Activated CD4-positive, alpha-beta T cell treated with anti-CD3 and anti-CD28 coated beads, Interleukin-2, amount 50 U/mL, for 24 hours (primary cell): ENCODE measurements at places on chromosomes 7 and 10.

DNA sequence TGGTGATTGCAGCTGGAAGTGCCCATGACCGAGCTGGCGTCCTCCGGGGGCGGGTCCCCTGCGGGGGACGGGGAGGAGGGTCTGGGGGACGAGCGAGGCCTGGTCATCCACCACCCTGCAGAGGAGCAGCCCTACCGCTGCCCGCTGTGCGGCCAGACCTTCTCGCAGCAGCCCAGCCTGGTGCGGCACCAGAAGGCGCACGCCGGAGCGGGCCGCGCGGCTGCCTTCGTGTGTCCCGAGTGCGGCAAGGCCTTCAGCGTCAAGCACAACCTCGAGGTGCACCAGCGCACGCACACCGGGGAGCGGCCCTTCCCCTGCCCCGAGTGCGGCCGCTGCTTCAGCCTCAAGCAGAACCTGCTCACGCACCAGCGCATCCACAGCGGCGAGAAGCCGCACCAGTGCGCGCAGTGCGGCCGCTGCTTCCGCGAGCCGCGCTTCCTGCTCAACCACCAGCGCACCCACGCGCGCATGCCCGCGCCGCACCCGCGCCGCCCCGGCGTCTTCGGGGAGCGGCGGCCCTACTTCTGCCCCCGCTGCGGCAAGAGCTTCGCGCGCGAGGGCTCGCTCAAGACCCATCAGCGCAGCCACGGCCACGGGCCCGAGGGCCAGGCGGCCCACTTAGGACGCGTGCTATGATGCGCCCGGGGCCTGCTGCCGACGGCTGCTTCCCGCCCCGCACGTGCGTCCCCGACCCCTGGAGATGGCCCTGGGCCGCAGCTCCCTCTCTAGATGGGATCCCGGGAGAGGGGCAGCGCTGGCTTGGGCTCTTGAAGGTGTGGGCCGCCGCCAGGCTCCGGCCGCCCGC, 28.7 kb downstream of the ZNF775 start:
- no peak for DNase-seq

GRCh38 chr10:37855636-37856035, 1.8 kb downstream of the ZNF248 start:
- no peak for DNase-seq

DNA sequence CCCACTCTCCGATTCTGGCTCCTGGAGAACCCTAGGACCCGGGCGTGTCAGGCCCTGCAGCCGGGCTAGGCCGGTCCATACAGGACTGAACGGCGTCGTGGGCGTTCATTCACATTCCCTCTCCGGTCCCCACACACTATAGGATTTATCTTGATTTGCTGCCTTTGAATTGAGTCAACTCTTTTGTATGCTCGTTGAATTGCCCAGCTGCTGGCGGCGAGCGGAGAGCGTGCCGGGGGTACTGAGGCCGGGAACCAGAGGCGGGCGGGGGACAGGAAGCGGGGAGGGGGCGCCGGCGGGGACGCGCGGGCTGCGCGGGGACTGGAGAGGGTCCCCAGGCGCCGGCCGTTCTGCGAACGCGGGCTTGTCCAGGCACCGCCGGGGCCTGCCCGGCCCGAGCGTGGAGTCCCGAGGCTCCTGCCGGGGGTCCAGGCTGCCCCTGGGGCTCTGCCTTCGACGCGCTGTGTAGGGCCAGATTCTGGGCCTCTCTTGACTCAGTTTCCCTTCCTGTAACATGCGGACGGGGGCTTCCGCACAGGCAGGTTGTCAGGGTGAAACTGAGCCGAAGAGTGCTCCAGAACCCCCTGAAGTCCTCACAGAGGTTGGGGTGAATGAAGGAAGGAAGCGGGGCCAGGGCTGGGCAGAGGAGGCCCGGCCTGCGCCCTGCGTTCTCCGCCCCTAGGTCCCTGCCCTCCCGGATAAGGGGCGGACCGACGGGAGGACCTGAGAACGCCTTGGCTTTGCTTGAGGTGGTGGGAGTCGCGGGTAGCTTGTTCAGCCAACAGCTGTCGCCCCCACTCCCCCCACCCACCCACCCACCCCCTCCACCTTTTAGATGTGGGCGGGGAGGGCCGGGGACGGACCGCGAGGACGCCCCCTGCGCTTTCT, 769 bp upstream of the ELFN1 start:
- DNase-seq, result no peak

DNA sequence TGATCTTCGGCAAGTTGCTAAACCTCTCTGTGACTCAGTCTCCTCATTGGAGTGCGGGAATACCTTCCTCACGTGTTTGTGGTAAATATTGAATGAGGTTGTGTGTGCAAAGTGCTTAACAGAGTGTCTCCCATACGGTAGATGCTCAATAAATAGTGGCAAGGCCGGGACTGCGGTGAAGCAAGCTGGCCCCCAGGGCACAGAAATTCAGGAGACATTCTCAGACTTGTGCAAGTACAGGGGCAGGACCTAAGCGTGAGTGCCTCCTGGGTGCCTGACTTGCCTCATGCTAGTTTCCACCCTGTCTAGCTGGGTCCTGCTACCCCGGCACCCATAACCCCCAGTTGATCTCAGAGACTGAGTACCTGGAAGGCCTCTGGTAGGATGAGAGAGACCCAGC, 97.8 kb downstream of the CDH23 start:
- no peak for DNase-seq

DNA sequence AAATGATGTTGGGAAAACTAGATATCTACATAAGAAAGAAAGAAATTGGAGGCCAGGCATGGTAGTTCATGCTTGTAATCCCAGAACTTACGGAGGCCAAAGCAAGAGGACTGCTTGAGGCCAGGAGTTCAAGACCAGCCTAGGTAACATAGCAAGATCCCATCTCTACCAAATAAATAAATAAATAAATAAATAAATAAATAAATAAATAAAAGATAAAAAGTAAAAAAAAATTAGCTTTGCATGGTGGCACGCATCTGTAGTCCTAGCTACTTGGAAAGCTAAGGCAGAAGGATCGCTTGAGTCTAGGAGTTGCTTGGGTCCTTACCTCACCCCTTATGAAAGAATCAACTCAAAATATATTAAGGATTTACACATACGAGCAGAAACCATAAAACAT, 193.5 kb upstream of the NOBOX start:
- no peak for DNase-seq

- no peak for DNase-seq
These were observed 177.4 kb downstream of the PCLO start for GRCh38 chr7:82985144-82985802.

DNA sequence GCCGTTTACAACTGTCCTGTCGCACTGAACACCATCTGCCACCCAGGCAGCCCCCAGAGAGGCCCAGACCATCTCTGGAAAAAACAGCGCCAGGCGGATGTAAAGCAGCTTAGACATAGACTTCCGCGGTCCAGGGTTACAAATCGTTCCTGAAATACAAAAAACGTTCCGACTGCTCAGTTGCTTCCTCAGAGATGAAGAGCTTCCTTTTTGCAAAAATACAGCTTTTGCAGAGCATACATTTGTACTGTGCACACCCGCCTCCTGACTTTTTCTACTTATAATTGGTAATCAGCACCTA, 11.4 kb downstream of the DAGLB start:
- DNase-seq, result no peak

DNA sequence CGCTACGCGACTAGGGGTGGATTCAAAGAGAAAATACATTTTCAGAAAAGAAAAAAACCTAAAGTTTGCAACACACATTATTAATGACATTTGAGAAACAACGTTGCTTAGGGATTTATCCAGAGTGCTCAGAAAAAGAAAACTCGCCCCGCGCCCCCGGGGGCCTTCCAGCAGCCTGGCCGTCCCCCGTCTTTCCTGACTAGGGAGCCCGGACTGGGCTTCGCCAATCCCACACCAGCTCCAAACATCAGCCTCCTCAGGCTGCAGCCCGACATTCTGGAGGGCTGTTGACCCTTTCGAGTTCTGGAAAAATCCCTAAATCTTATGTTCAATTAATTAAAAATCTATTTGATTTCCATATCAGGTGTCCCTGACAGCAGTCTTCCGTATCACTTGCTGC, 48.6 kb downstream of the CLEC2L start:
- DNase-seq, result no peak

DNA sequence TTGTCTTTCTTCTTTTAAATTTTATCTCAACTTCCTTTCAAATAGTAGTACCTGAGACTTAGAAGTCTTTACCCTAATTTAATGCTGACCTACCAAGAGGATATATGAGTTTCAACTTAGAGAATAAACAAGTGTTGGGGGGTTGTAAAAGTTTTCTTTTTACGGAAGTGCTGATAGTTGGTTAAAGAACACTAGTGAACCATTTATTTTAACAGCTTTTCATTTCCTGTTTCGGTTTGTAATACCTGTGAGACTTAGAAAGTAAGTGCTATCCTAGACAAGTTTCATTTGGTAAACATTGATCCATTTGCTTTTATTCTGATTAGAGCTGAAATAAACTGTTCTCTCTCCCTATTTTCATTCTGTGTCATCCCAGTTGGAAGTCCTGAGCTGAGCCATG, 683.1 kb upstream of the SORCS1 start:
- DNase-seq, result no peak

DNA sequence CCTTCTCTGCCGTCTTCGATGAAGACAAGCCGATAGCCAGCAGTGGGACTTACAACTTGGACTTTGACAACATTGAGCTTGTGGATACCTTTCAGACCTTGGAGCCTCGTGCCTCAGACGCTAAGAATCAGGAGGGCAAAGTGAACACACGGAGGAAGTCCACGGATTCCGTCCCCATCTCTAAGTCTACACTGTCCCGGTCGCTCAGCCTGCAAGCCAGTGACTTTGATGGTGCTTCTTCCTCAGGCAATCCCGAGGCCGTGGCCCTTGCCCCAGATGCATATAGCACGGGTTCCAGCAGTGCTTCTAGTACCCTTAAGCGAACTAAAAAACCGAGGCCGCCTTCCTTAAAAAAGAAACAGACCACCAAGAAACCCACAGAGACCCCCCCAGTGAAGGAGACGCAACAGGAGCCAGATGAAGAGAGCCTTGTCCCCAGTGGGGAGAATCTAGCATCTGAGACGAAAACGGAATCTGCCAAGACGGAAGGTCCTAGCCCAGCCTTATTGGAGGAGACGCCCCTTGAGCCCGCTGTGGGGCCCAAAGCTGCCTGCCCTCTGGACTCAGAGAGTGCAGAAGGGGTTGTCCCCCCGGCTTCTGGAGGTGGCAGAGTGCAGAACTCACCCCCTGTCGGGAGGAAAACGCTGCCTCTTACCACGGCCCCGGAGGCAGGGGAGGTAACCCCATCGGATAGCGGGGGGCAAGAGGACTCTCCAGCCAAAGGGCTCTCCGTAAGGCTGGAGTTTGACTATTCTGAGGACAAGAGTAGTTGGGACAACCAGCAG, 60.4 kb upstream of the BTBD16 start:
- DNase-seq, result no peak

GRCh38 chr7:65746398-65746669, 126.5 kb upstream of the VKORC1L1 start:
- no peak for DNase-seq

GRCh38 chr10:77163670-77164348, 473.8 kb downstream of the KCNMA1 start:
- no peak for DNase-seq

DNA sequence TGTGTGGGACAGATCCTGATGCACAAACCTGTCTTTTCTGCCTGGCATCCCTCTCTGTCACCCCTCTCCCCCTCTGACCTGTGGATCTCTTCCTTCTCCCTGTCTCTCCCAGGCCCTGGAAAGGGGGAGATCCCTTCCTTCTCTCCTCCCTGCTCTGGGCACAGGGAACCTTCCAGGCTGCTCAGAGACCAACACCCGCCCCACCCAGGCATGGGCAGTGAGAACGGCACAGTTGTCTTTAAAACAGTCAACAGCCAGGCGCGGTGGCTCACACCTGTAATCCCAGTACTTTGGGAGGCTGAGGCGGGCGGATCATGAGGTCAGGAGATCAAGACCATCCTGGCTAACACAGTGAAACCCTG, 34.7 kb downstream of the KCNH2 start:
- DNase-seq, result no peak

GRCh38 chr7:129122078-129122750, 22.3 kb upstream of the TSPAN33 start:
- no peak for DNase-seq

GRCh38 chr10:8380833-8381496, 326.5 kb downstream of the GATA3 start:
- no peak for DNase-seq

DNA sequence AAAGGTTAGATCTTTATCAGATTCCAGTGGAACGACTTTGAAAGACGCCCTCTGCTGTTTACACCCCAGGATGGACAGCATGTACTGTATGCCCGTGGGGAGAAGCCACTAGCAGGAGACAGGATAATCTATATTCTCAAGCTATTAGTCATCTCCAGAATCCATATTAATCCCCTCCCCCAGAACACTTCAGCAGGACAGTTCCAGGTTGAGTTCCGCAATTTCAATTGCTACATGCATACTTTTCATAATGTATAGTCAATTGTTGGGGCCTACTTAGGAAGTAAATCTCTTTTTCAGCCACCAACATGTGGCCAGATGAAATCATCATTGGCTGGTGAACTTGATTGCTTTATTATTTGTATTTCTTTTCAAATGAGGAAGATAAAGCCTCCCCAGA, 313.1 kb upstream of the SMIM30 start:
- no peak for DNase-seq

DNA sequence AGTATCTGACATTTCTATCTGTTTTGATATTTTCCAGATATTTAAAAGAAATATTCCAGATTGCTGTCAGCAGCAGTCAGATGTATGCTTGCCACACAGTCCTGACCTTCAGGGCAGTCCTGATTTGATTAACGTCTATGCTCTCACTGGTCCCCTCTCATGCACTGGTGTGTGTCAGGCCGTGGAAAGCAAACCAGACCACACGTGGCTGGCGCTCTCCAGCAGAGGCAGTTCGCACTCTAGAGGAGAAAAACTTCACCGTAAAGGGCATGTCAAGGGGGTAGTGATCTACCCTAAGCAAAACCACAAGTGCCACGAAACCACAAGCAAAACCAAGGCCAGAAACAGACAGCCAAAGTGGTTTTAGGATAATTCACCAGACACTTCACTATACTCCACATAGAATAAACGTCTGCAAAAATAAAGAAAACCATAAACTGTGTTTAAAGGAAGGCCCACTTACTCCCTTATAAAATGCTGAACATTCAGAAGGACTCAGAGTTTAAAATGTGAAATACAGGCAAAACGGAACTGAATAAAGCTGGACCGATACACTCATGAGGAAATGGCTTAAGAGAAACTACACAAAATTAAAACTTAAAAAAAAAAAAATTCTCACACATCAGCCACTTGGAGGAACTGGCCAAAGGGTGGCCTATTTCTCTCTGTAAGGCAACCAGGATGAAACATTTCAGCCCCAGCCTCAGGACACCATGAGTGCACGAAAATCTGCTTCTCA, 26.4 kb downstream of the PARP12 start:
- DNase-seq, result no peak

GRCh38 chr7:149720372-149721083, 52.9 kb downstream of the ZNF467 start:
- no peak for DNase-seq

DNA sequence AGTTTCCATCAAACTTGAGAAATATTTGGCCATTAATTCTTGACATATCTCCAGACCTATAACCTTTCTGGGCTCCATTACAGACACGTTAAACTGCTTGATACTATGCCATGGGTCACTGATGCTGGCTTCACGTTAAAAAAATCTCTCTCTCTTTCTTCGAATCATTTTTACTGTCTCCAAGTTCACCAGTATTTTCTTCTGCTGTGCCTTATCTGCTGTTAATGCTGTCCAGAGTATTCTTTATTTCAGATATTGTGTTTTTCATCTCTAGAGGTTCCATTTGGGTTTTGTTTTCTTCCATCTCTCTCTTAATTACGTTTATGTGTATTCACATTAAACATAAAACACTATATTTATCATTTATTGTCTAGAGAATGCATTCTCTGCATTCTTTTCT, 12.8 kb upstream of the PRPF18 start:
- DNase-seq, result no peak

- peak; percentile 49 for DNase-seq
These were observed 33.8 kb upstream of the ICA1 start for GRCh38 chr7:8295638-8296361.

- DNase-seq, result no peak
These were observed 31.9 kb downstream of the NUP42 start for GRCh38 chr7:23213755-23214154.
